ENCODE measurements at places on chromosomes 12 and 14. TPM values are rescaled to one million over a fixed set of nuclear protein-coding genes. Genes with fewer than 3 reads are reported as not detected.

DNA sequence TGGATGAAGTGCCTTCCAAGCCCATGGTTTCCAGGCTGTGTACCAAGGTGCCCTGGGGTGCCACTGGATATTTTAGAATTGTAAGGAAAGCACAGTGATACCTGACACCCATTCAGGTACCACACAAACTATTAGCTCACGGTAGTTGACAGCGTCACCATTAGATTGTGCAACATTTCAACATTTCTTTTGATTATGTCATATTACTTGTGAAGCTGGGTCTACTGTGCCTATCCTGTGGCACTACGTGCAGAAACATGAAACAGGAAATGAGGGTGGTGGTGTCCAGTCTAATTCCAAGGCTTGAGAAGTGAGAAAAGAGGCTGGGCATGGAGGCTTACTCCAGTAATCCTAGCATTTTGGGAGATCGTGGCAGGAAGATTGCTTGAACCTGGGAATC lies 75.5 kb upstream of the CPM start:
- no peak for DNase-seq

- DNase-seq, result no peak
These were observed 17.1 kb downstream of the HELB start for GRCh38 chr12:66319266-66319954.

The RAPGEF3 gene
- total RNA-seq, result 0.15 TPM

GRCh38 chr14:69055999-69056788 lies 77.1 kb upstream of the ACTN1 start:
- DNase-seq, result no peak

DNA sequence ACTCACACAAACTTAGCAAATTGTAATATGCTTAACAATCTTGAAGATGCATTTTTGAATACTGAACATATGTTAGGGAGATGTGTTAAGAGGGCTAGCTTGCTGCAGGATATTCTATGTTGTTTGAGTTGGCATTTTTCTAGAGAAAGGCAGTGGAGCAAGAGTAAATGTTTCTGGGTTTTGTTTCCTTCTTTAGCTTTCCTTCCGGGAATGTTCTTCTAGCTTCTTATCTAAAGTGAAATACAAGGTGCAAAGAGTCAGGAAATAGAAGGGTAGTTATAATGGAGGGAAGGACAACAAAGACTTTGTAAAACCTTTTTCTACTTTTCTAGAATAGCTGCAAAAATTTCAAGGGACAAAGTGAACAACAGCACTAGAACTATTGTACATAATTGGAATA lies 77.6 kb upstream of the KCNH3 start:
- no peak for DNase-seq

GRCh38 chr14:52269982-52270381 lies 2.5 kb downstream of the PTGDR start:
- DNase-seq, result no peak

DNA sequence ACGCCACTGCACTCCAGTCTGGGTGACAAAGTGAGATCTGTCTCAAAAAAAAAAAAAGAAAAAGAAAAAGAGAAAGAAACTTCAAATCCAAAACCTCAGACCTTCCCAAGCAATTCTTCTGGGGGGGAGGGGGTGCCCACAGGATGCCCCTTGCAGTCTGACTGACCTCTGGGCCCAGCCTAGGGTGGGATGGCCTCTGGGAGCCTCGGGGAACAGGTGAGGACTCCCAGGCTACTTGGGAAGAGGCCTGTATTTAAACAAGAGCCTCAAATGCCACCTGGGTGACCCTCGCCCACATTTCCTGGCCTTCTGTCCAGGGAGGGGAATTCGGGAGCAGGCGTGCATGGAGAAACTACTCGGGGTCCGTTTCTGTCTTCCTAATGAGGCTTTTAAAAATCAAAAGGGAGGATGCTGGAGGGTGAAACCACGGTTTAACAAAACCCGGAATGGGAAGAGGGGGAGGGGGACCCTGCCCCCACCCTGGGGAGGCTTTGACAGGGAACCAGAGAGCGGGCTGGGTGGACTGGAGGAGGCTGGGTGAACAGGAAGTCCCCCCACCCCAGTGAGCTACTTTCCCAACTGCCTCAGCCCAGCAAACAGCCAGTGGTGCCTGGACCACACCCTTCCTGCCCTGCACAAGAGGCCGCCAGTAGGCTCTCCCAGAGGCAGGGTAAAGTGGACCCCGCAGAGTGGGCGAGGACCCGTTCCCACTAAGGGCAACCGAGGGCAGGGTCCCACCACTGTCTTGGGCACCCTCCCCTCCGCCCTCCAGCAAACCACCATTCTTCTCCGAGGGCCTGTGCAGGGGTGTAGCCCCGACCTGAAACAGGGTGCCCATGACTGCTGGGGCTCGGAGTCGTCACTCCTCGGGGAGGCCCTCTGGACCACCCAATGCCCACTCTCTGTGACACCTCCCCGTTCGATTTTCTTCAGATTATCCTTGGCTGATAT lies 1.5 kb upstream of the FBRSL1 start:
- peak; percentile 70 for DNase-seq

- no peak for DNase-seq
These were observed 150.9 kb upstream of the SLC38A2 start for GRCh38 chr12:46523446-46523845.

The TPPP2 gene
- not detected for total RNA-seq

The INSM2 gene
- total RNA-seq, result not detected

The CMKLR1 gene
- not detected for total RNA-seq

GRCh38 chr12:64912516-64913255 lies 88.2 kb downstream of the TBC1D30 start:
- no peak for DNase-seq

DNA sequence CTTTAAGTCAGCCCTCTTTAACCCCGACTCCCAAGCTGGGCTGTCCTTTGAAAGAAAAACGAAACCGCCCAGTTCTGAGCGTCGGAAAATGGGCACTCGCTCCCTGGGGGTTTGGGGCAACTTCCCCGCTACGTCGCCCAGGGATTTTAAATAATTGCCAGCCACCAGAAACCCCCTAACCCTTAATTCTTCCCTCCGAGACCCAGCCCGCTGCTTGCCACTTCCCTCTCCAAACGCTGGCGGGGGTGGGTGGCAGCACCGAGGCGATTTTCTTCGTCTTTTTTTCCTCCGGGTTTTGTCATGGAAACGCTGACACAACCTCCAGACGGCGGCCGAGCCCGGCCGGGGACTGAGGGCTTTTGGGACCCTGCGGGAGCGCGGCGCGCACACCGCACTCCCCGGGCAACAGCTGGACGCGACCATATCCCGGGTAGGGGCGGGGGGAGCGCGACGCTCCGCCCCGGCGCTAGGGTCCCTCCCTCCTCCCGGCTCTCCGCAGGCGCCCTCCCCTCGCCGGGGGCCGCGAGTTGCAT lies at the start of gene CHST11:
TSS of gene CHST11 (plus strand) at position 532 of the 533 bp plus-strand sequence.
- peak; percentile 76 for DNase-seq

DNA sequence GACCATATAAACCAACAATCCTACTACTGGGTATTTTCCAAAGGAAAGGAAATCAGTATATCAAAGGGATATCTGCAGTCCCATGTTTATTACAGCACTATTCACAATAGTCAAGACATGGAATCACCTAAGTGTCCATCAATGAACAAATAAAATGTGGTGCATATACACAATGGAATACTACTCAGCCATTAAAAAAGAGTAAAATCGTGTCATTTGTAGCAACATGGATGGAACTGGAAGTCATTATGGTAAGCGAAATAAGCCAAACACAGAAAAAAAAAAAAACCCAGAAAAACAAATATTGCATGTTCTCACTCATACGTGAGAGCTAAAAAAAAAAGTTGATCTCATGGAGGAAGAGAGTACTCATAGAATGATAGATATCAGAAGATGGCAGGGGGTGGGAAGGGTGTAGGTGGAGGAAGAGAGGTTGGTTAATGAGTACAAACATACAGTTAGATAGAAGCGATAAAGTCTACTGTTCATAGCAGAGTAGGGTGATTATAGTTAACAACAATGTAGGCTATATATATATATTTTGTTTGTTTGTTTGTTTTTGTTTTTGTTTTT lies 49.3 kb downstream of the BCAT1 start:
- DNase-seq, result no peak

- DNase-seq, result peak; percentile 77
These were observed 4.2 kb downstream of the RDH5 start for GRCh38 chr12:55724226-55724939.

DNA sequence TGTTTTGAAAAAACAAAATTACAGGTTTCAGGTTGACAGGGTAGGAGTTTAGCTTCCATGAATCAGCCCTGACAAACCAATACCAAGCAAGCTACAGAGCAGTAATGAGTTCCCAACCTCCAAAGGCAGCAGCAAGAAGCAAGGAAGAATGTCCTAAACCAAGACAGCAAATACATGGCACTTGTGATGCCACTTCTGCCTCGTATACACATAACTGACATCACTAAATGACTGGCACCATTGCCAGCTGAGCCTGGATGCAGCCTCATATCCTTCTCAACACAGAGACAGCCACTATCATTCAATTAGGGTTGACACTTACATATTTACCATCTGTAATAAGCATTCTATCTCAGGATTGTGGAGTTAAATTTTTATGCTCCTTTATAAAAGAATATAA lies 35.0 kb upstream of the MDM1 start:
- no peak for DNase-seq

The RAD51AP1 gene
- 52.3 TPM for total RNA-seq
